Panc1 (cell line): ENCODE measurements at places on chromosomes 4 and X. TPM values are rescaled to one million over a fixed set of nuclear protein-coding genes. Genes with fewer than 3 reads are reported as not detected.

Gene TCEAL5
- not detected for total RNA-seq

Gene MAP7D2
- 7.6 TPM for total RNA-seq

Gene SMARCA1
- total RNA-seq: 130 TPM

Gene FAM9B
- not detected for total RNA-seq

Gene VCX2
- not detected for total RNA-seq

Gene ANOS1
- total RNA-seq: 0.18 TPM

Gene AADAT
- 2.8 TPM for total RNA-seq

Gene TGIF2LX
- total RNA-seq: not detected

DNA sequence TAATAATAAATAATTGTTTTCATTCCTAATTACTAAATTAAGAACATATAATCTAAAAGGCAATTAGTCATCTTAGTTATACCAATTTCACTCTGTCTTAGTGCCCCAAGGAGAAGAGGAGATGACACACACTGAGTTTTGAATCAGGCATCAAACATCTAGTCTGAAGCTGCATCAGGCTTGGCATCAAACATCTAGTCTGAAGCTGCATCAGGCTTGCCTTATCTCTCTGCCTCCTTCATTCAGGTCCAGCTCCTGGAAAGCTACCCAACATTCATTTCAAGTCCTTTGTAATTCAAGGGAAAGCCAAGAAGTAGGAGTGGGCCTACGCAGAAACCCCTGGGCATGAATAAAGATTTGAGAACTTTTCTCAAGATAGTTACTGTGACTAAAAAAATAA lies 62.2 kb downstream of the SH3RF1 start:
- DNase-seq: no peak

DNA sequence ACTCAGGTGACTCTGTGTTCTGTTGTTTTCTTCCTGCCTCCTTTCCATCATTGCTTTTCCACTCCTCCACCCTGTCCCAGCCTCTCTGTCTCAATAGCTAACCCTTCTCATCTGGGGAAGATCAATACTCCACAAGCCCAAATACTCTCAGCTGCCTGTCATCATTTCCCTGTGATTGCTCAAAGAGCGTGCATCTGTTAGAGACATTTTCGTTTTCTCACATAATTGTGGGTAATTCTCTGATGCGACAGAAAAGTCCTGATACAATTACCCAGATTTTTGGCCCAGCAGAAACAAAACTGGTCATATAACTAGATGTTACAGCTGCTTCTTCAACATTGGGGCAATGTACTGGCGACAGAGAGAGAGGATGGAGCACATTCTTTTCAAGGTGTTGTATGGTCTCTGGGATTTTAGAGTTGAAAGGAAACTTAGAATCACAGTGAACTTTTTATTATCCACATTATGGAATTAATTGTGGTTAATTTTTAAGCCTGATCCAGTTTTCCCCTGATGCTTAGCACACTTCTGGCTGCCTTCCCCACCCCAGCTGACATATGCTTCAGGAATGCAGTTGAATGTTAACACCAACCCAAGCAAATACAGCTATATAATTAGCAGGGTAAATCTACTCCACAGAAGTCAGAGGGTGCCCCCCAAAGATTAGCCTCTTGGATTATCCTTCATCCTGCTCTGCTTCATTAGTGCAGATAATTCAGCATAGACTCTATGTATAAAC lies 171.4 kb upstream of the ANXA3 start:
- no peak for DNase-seq

GRCh38 chrX:19981947-19982346 lies 8.9 kb downstream of the BCLAF3 start:
- no peak for DNase-seq

DNA sequence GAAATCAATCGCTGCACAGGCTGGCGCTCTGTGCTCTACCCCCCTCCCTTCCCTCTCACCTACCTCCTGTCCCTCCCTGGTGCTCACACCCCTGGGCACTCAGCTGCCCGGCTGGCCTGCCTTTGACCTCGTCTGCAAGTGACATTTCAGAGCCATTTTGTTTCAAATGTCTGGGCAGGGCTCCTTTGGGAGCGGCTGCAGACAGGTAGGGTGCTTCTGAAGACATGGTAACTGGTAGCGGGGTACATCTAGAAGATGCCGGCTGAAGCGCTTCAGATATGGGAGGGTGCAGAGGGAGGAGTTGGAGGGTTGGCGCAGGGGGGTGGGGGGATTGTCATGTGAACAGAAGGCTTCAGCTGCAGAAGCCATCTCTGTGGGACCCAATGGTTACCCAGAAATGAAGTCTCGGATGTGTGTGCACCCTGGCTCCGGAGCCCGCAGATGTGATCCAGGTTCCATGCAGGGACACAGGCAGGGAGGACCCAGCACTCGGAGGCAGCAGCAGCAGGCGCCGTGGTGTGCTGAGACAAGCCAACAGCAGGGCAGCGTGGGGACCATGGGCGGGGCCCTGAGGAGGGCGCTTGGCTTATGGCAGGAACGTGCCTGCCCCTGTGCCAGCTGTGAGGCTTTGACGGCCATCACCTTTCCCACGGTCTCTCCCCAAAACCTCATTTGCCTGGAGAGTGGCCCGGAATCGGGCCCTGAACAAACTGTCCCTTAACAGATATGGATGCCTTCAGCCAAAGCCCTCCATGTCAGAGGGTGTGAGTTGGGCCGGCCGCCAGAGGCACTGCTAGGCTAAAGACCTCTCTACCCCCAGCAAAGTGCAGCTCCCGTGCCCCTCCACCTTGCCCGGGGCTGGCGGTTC lies 7.6 kb upstream of the DUSP9 start:
- DNase-seq: no peak

GRCh38 chr4:57425610-57426009 lies 315.4 kb upstream of the IGFBP7 start:
- no peak for DNase-seq

DNA sequence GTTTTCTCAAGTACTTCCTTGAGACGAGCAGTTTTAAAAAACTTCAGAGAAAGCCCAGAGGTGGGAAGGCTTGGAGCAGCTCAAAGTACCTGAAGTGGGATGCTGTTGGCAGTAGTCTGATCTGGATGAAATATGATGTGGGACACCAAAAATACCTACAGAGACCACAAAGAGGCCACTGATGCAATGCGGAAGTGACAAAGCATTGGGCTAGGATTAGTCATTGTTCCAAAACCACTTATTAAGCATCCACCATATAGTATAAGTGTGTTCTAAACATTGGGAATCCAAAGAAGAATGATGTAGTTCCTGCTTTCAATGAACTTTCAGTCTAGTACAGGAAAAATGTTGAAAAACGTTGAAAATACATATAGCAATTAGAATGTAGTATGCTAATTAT lies 386.1 kb upstream of the CNKSR2 start:
- DNase-seq: no peak

- DNase-seq: no peak
Measured at GRCh38 chr4:138410266-138410665, 168.1 kb upstream of the SLC7A11 start.

DNA sequence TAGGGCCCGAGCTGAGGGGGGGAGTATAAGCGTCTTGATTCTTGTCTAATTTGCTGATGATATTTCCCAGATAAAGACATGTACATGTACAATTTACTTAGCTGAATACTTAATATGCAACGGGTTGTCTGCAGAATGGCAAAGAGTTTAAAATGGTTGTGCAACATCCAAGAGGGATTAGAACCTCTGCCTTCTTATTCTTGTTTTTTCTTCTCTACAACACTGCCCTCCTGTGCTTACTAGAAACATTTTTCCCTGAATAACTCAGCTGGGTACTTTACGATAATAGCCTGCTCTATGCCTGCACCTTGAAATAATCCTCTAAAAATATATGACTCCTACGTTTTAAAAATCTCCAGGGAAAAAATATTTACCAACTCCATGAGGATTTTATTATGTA lies 41.8 kb downstream of the INTS12 start:
- DNase-seq: no peak

GRCh38 chr4:114279711-114280110 lies 300.3 kb upstream of the ARSJ start:
- no peak for DNase-seq

DNA sequence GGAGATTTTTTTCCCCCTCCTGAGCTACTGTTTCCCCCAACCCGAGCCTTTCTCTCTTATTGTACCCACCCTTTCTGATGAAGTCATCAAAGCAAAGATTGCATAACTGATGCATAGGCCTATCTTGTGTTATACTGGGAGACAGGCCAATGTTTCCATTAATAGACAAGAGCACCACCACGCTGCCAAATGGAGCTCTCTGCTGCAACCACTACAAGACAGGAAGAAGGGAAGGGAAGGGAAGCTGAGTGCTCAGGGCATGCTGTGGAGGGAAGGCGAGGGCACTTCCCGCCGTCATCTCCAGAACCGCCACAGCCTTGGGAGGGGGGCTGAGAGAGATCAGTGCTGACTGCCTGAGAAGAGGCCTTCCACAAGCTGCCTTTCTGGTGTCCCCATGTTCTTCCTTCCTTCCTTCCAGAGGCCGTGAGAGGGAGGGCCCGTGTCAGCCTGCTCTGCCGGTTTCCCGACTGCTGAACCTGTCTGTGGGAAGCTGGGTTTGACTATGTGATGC lies 75.0 kb downstream of the MGST2 start:
- DNase-seq: no peak

DNA sequence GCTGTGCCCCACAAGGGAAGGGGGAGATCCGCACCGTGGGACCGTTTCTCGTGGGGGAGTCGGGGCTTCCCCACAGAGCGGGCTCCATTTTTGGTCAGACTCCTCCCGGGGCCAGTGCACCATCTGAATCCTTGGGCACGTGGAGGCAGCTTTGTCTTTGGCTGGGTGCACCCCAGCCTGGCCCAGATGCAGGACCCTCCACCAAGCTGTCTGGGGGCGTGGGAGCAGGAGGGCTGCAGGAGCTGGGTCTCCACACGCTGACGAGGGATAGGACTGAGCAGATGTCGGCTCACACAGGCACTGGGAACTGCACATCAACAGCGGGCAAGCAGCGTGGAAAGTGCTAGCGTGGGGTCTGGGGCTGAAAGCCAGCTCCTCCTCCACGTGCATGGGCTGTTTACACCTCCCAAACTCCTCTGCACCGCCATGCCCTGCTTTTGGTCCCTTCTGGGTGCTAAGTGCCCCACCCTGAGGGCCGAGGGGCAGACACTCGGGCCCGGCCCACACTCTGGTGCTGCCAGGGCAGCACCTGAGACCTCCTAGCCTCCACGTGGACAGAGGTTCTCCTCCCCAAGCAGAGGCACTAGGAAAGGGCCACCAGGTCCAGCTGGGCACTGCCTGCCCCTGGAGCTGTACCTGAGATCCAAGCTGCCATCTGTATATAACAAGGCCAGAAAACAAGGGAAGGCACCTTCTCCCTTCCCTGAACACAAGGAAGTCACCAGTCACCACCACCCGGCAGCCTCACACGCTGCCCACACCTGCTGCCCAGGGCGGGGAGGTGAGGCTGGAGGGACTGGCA lies 13.8 kb downstream of the DGKQ start:
- DNase-seq: no peak

DNA sequence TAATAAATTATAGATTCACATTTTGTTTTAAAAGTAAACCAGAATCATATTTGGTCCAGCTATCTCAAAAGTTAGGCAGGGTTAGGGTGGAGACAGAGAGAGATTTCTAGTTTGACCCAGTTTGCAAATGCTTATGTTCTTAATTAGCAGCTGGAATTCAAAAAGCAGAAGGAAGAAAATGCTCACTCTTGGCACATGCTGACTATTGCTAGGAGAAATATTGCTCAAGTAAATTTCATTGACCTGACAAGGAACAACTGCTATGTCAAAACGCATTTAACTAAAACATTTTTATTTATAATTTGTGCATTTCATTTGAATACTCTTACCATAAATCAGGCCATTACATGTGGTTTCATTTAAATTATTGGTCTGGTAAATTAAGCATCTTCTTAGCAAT lies 131.8 kb downstream of the GLRA3 start:
- DNase-seq: no peak

DNA sequence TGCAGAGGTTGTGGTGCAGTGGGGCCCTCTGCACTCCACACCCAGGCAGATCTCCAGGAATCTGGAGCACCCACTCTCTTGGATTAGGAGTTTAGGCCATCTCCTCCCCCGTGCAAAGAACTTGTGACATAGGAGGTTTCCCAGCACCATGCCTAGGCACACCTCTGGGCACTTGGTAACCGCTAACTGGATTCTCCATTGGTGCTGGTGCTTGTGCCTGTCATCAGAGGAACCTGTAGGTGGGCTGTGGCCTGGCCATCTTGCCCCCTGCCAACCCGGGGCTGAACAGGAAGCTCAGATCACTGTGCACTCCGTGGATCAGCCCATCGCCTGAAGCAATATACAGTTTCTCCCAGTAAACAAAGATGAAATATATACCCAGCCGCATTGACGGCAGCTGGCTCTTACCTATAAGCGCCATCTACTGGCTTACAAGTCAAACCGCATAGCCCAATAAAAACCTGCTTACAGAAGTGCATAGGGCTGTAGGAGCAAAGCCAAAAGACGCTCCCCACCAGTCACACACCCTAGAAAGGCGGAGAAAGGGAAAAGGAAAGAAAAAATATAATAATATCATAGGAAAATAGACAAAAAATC lies 19.1 kb upstream of the TEX13B start:
- no peak for DNase-seq

- DNase-seq: no peak
Measured at GRCh38 chr4:633976-634598, 8.7 kb downstream of the PDE6B start.

DNA sequence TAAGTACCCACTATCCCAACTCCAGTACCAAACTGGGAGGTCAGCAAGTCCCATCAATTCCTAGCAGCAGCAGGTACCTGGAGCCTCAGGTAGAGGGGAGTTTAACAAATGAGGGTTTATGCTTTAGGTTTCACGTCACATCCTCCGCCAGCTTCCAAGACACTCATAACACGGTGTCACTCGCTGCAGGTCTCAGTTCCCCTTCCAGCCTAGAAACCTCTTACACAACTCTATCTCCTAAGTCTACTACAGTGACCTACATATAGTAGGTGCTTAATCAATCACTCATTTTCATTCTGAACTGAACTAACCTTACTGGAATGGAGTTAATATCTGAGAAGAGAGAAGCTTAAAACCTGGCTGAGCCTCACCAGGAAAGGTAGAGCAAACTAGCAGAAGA lies 96.0 kb downstream of the EFHC2 start:
- DNase-seq: no peak

DNA sequence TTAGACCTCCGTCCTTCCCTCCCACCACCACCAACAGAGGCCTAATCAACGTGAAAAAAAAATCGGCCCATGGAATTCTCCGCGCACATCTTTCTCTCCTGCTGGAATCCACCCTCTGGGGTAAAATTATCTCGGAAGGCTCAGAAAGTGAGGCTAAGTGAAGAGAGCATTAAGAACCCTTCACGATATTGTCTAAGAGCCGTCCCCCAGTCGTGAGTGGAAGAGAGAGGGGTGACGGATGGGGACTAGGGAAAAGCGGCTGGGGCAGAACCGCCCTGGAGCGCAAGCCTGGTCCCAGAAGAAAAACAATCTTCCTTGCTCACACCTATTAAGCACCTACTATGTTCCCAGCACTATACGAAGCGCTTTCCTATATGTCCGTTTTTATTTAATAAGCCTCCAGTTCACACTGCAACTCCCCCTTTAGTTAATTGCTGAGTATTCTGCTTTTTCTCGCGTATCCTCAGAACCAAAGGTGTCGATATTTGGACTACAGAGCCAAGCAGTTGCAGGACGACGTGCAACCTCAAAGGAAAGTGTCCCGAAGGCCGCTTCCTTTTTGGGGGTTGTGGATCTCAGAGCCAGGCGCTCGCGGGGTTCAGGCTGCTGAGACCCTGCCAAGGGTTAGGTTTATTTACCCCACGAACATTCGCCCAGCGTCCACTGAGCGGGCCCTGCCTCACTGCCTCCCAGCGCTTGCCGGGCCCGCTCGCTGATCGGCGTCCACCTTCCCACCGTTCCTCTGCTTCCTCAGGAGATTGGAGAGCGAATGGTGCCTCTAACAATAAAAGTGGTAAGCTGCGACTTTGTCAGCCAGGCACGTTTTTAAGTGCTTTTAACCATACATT lies 889 bp downstream of the MGARP start:
- DNase-seq: no peak

- DNase-seq: no peak
Measured at GRCh38 chr4:18935659-18936345, 914.2 kb upstream of the LCORL start.
